ENCODE measurements at places on chromosomes 12 and 14.

DNA sequence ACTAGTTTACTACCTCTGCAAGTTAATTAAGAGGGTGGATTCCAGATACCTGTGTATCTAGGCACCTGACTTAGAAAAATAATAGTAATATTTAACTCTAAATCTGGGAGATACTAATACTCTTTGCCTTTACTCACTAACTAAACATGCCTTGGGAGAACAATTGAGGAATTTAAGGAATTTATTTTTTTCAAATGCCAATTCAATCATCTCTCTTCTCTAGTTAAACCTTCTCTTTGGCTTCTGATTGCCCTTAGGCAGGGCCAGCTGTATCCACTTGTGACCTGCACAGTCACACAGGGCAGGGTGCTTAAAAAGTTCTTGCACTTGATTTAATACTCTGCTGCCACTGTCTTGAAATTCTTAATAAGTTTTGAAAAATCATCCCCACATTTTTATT is 142.4 kb downstream of the PLCZ1 start:
- DNase-seq, result no peak

- DNase-seq, result peak; percentile 88
These were observed 82.2 kb upstream of the CPSF6 start for GRCh38 chr12:69157023-69157655.

- DNase-seq, result no peak
These were observed 66.1 kb upstream of the CRY1 start for GRCh38 chr12:107159384-107159900.

GRCh38 chr14:85607651-85608081 is 77.7 kb downstream of the FLRT2 start:
- no peak for DNase-seq

DNA sequence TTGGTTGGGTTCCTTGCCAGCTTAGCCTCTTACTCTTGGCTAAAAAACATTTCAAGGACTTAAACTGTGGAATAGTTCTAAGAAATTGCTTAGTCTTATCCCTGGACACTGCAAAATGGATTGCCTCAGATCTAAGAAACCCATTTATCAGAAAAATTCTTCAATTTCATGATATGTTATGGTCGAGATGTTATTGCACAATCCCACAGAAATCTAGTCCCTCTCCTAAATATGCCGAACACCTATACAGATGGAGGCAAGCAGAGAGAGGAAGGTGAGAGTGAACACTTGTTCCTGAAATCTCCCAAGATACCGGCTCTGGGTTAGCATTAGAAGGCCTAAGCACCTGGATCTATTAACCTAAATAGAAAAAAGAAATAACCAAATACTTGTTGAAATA is 267.2 kb downstream of the PAWR start:
- no peak for DNase-seq

GRCh38 chr12:76878099-76878898 is 520 bp downstream of the CSRP2 start:
- no peak for DNase-seq

GRCh38 chr14:92585981-92586937 is 72.7 kb downstream of the RIN3 start:
- no peak for DNase-seq
